ENCODE measurements at places on chromosomes 7 and 10.

DNA sequence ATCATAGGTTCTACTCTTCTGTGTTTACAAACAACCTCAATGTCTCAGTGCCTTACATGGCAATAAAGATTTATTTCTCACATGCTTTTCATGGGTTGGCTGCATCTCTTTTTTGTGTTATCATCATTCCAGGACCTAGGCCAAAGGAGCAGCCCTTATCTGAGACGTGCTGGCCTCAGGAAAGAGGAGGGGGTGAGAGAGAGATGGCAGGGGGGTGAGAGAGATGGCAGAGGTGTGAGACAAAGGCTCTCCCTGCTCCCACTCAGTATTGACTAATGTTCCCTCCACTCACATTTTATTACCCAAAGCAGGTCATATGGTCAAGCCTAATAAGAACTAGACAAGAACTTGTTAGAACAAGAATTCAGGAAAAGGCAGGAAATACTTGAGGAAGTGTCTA, 120.1 kb upstream of the PRR15 start:
- no peak for DNase-seq

DNA sequence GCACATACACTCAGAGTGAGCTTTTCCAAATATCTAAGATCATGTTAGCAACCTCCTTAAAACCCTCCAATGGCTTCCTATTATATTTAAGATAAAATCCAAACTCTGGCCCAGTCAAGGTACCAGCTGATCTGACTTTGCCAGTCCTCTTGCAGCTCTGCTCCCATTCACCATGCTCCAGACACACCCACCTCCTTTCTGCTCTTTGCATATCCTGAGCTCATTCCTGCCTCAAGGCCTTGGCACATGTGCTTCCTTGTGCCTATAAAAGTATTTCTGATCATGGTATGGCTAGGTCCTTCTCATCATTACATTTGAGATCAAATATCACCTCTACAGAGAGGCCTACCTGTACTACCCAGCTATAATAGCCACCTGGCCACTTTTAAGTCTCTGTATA, 27.5 kb downstream of the XPNPEP1 start:
- no peak for DNase-seq

DNA sequence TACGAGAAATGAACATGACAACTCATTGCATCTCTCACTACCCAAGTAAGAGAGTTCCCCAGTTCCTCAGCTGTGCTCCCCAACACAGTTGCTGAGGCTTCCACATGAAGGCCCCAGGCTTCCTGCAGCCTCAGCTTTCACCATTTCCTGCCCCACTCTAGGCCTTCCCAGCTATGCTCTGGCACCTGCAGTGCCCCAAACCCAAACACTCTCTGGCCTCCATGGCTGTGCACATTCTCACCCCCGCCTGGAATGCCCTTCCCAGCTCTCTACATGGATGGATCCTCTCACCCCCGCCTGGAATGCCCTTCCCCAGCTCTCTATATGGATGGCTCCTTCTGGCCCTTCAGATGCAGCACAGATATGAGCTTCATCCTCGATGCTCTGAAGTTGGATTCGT, 61.3 kb downstream of the KIAA1549 start:
- DNase-seq = peak; percentile 67

DNA sequence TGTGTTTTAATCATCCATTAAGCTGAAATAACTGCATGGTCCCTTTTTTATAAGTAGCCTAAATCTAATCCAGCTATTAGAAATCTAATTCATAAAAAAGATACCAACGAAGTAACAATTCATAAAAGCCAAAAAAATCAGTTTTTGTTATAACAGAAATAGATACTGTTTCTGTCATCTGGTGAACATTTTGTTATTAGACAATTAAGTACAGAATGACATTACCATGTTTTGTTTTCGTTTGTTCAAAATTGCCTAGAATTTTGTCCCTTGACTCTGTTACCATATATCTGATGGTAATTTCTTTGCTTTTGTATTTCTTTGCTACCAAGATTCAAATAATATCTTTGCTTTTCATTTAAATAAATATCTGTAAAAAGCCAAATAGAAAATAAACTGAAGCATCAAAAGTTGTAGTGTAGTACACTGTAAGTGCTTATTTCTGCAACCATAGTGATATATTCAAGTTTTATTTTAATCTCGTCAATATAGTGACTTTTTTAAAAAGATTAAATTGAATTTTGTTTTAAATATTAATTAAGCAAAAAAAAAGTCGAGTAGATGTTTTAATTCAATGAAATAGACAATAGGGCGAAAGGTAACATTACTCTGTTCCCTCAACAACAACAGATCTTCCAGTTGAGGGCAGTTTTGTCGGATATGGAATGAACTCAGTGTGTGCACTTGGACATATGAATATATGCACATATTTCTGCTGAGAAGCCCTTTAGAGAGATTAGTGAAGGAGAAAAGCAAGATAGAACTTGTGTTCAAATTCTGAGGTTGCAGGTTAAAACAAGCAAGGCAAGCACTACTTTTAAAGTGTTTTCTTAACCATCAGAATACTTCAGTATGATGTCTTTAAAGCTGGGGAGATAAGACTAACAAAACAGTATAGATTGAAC, 7.9 kb upstream of the IGF2BP3 start:
- DNase-seq = no peak

DNA sequence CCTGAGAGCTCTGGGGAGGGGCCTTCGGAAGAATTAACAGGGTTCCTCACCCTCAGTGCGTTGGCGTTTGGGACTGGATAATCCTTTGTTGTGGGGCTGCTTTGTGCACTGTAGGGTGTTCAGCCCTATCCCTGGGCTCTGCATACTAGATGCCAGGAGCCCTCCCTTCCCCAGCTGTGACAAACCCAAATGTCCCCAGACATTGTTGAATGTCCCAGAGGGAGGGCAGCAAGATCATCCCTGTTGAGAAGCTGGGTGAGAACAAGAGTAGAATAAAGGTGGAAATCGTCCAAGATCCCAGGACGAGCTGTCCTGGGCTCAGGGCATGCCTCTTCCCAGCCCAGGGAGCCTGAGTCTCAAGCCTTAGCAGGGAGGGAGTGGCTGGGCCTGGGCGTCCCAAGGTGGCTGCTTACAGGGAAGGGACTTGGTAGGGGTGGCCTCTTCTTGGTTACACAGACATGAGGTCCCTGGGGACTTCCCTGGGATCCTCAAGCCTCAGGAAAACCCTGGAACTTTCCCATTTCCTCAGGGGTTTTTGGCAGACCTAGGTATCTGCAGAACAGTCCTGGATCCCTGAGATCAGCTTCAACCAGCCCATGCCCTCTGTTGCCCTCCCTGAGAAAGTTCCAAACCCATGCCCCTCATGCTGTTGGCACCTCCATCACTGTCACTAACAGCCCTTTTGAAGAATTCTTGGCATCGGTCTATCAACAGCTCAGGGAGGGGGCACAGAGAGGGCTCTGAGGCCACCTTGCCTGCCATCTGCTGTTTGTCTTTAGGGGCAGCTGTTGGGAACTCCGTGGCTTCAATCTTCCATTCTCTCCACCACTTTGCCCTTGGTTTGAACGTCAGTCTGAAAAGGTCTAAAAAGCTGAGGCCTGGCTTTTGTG, 53.7 kb downstream of the GOLGA7B start:
- DNase-seq = no peak

DNA sequence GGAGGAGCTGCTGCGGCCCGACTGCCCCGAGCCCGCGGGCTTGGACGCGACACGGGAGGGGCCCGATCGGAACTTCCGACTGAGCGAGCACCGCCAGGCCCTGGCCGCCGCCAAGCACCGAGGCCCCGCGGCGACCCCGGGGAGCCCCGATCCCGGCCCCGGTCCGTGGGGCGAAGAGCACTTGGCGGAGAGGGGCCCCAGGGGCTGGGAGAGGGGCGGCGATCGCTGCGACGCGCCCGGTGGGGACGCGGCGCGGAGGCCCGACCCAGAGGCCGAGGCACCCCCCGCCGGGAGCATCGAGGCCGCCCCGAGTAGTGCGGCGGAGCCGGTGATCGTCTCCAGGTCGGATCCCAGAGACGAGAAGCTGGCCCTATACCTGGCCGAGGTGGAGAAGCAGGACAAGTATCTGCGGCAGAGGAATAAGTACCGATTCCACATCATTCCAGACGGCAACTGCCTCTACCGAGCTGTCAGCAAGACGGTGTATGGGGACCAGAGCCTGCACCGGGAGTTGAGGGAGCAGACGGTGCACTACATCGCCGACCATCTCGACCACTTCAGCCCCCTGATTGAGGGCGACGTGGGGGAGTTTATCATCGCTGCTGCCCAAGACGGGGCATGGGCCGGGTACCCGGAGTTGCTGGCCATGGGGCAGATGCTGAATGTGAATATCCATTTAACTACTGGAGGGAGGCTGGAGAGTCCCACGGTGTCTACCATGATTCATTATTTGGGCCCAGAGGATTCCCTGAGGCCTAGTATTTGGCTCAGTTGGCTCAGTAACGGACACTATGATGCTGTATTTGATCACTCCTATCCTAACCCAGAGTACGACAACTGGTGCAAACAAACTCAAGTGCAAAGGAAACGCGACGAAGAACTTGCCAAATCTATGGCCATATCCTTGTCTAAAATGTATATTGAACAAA, 1.4 kb downstream of the OTUD1 start:
- DNase-seq = no peak

All from DND-41 (cell line).